ENCODE measurements at places on chromosomes 1 and 21.
A peak's percentile ranks its signal among the peaks of the same experiment; 100 is the strongest.

- DNase-seq = no peak
These were observed 36.3 kb downstream of the PRDM16 start for GRCh38 chr1:3105167-3105863.

DNA sequence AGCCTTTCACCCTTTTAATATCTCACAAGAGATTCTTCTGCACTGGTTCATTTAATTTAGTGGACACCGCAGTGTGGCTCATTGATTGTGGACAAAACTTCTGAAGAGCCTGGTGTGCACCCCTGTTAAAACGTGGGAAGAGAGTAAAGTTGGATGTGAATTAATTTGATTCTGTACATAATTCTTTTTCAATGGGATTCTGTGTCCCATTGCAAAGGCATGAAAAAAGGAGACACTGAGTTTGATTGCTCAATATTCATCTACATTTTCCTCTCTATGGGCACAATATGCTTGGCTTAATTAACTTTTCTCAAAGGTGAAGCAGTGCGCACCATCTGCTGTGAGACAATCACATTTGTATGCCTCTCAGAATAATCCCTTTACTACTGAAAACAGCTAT is 95.1 kb downstream of the BARHL2 start:
- DNase-seq = no peak

DNA sequence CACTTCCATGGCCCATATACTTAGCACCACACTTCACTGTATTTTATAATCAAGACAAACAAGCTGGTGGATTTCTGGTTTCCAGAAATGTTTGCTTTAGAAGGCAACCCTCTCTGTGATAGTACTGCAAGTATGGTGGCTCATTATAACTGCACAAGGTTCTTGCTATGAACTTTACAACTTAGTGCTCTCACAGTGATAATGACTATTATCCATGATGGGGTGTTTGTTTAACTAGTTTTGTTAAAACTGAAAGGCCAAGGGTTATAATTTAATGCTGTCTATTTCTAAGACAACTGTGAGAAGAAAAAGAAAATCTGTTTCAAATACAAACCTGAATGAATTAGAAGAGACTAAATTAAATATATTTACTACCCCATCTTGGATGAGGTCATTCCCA is 903.2 kb downstream of the ADGRL2 start:
- no peak for DNase-seq

DNA sequence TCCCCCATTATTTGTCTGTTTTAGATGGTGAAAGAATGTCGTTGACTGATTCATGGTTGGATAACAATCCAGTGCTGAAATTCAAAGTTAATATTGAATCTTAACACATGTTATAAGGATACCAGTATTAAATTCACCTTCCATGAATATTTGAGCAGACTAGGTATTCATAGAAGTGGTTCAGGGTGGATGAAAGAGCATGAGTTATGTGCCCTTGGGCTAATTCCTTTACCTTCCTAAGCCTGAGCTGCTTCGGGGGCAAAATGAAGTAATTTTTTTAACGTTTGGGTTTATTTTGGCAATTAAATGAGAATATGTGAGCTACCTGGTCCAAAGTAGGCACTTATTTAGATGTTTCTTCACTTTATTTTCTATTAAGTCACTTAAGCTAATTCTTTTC is 2.7 kb upstream of the PLPPR5 start:
- DNase-seq = no peak

- no peak for DNase-seq
These were observed 261.8 kb downstream of the FOXD2 start for GRCh38 chr1:47699492-47700235.

DNA sequence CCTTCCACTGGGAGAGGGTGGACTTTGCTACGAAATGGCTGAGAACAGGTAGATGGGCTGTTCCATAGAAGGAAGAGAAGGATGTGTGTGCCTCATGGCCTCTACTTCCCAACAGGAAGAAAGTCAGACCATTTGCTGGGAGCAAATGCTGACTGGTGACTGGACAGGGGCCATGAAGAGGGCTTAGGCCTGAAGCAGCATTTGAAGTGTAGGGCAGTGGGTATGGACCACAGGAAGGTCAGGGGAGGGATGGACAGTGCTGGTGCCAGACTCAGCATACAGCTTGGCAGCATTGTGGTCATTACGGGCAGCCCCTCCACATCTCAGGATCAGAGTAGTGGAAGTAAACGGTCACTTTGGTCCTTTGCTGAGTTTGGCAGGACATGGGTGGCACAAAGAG is 275.7 kb downstream of the MATN1 start:
- no peak for DNase-seq

GRCh38 chr1:6683434-6683833 is 18.2 kb downstream of the DNAJC11 start:
- DNase-seq = no peak

DNA sequence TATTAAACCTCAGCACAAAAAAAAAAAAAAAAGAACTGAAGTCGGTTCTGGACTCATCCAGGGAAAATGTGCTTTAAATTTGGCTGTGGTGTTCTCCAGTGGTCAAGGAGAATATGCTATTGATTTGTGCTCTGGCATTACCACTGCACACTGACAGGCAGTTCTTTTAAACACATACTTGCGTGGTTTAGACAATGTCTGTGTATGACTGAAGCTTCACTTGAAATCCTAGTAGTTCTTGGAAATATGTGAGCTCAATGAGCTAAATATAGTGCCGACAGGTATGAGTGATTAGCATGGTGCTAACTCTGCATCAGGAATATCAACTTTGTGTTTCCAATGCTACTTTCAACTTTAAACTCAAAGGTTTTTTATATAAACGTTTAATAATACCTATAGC is 415.6 kb downstream of the SMYD3 start:
- DNase-seq = no peak

DNA sequence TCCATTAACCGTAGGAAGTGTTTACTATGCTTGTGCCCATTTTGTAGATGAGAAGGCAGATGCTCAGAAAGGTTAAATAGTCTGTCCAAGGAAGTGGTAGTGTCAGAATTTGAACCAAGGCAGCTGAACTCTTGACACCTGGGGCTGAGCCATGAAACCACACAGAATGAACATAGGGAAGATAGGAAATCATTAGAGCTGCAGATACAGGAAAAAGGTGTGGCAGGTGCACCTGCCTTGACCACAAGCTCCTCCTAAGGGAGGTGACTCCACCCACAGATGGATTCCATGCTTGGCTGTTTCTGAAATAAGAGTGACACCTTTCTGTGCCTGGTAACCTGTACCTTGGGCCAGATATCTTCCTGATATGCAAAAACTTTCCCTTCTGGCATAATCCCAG is 69.9 kb upstream of the IGSF21 start:
- no peak for DNase-seq

DNA sequence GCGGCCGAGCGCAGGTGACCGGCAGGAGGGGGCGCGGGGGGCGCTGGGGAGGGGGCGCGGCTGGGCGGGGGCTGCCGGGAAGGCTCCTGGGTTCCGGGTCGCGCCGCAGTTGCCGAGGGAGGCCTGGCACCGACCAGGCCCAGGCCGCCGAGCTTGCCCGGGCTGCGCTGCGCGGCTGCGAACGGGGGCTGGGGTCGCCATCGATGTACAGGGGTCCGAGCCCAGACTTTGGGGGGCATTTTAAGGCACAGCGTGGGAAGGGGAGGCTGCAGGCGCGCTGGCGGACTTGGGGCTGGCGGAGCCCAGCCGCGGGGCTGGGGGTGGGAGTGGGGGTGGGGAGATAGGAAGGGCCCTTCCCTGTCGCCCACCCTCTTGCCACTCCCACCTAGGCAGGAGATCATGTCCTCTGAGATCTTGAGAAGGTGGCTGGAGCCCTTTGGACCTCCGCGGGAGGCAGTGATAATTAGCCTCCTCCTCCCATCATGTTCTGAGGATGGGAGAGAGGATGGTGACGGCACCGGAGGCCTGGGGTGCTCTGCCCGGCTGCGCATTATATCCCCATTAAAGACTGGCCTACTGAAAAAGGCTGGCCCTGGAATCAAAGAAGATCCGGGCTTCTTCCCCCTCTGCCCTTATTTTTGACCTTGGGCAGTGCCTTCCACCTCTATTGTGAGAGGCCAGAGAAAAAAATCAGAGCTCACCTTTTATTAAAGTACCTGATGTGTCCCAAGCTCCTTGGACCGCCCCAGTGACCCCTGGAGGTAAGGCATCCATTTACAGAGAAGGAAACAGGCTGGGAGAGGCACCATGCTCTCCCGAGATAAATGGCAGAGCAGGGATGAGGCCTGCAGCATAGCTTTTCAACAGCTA is 497 bp downstream of the FBXO44 start:
- DNase-seq = no peak

- DNase-seq = no peak
These were observed 129.7 kb downstream of the RUNX1 start for GRCh38 chr21:34919406-34919805.

GRCh38 chr1:223077247-223077833 is 65.7 kb downstream of the TLR5 start:
- no peak for DNase-seq

DNA sequence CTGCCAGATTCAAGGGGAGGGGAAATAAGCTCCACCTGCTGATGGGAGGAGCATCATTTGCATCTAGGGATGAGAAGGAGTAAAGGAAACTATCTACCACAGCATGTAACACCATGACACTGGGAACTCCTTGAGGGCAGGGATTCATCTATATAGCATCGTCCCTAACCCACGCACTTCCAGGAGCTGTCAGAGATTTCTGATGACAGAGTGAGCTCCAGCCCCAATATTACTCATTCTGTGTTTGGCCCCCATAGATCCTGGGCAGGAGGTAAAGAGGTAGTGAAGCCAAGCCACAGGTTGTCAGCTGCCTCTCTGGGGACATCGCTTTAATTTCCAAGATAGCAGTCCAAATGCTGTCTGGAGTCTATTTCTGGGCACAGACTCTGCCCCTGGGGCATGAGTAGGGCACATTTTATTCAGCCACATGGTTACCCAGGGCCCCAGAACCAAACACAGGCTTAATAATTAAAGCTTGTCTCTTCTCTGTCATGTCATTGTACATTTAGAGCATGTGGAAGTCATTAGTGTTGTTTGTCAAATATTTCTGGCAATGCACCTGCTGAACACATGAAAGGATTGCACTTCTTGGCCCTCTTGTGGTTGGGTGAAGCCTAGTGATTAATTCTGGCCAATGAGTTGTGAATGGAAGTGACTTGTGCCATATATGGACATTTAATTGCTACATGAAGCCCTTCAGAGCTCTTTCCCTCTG is 105.9 kb upstream of the POU3F1 start:
- DNase-seq = no peak

- no peak for DNase-seq
These were observed 7.3 kb upstream of the CA6 start for GRCh38 chr1:8938232-8938999.

DNA sequence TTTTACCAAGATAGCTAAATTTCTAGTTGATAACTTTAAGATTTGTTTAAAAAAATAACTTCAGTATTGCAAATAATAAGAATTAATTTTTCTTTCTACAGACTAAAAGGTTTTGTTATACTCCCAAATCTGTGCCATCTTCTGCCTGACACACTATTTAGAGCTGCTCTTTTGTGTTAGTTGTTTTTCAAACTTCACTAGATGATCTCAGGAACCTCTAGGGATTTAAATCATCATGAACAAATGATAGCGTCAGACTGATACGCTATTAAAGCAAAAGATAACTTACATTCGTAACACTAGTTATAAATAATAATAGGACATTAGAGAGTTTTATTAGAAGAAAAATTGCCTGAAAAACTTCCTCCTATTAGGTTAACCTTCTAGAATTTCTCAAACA is 243.1 kb upstream of the CXADR start:
- no peak for DNase-seq

DNA sequence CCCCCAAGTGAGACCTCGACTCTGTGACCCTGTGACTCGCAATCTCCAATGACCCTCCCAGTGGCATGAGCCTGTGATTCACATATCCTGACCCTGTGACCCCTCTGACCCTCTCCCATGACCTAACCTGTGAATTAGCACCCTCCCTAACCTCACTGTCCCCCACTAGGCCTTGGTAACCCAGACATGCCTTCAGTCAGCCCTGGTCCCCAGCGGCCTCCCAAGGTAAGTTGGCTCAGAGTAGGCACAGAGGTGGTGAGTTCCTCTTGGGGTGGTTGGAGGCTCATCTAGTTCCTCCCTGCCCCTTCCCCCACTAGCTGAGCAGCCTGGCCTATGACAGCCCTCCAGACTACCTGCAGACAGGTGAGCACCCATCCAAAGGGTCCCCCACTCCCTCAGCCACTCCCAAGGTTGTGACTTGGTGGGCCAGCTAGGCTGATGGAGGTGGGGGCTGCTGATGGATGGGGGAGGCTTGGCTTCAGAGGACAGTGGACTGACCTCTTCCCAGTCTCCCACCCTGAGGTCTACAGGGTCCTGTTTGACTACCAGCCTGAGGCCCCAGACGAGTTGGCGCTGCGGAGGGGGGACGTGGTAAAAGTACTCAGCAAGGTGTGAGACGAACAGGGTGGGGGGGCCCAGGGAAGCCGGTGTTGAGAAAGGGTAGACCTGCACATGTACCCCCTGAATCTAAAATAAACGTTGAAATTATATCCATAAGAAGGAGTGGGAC is 1.6 kb downstream of the SH3D21 start:
- DNase-seq = no peak

GRCh38 chr1:165279882-165280281 is 76.6 kb downstream of the LMX1A start:
- DNase-seq = no peak

GRCh38 chr1:193212637-193213036 is 26.2 kb upstream of the B3GALT2 start:
- no peak for DNase-seq

DNA sequence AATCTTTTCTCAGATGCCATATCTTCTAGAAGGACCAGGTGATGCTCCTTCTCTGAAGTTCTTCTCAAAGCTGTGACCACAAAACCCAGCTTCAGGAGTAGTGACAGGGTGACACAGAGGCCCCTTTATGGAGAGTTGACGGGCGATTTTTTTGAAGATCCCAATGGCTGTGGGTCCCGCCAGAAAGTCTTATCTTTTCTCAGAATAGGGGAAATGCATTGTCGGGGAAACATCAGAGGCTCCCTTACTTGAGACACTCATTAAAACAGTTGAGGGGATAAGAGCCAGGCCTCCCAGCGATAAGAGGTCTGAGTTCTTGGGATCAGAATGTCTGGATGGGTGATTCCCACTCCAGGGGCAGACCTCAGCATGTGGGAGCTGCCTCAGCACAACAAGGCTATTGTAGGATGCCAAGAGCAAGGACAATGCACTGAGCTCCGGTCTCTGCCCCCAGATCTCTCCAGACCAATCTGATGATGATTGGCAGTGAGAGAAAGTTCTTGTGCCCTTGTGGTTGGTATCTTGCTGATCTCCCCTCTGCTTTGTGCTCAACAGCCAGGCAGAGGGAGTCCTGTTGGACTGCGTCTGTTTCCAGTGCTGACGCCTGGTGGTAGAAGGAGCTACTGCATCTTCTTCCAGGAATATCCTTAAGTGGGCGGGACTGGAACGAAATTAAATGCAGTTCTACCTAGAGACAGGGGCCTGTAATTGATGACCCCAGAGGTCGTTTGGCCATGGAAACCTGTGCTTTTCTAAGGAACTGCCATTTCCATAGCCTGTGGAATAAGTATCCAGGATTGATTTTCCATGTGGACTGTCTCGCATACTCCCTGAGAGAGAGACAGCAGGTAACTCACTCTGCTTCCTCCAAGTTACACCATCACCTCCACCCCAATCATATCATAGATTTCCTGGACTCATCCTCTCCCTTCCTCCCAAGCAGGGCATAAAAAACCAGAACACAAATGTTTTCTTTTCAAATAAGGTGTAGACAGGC is 6.8 kb upstream of the ACKR1 start:
- DNase-seq = peak; percentile 63

Data from activated CD8-positive, alpha-beta T cell treated with anti-CD3 and anti-CD28 coated beads, Interleukin-2, amount 10 ng/mL, durations not matched to agents 7 days and 5 days (primary cell).